CD4-positive, alpha-beta T cell (primary cell): ENCODE measurements at places on chromosomes 1 and 21.

GRCh38 chr1:15883326-15883725 lies 35.8 kb downstream of the SPEN start:
- no peak for DNase-seq

- DNase-seq = peak; percentile 26
Observed at GRCh38 chr1:38489844-38490270, 369.7 kb downstream of the RRAGC start.

- DNase-seq = no peak
Observed at GRCh38 chr1:15676688-15677661, 7.1 kb upstream of the PLEKHM2 start.

DNA sequence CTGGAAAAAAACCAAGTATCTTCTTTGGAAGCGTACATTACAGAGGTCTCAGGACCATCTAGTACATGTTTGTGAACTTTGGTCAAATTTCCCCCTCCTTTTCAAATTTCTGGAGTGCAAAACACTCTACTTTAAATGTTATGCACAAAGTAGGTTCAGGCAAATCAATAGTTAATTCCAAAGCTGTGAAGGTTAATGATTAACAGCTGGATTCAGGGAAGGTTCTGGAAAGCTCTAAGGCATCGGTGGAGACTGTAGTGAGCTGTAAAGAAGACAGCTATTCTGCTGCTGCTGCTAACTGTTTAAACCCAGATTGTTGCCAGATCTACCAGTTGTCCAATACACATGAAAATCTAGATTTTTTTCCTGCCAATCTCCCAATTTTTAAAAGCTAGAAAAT lies 70.9 kb downstream of the ELAVL4 start:
- no peak for DNase-seq

GRCh38 chr1:198932351-198932991 lies 293.6 kb downstream of the PTPRC start:
- no peak for DNase-seq

GRCh38 chr1:7410156-7410555 lies 360.9 kb upstream of the VAMP3 start:
- DNase-seq = no peak

- DNase-seq = no peak
Observed at GRCh38 chr1:89276690-89277089, 4.0 kb upstream of the GBP5 start.

DNA sequence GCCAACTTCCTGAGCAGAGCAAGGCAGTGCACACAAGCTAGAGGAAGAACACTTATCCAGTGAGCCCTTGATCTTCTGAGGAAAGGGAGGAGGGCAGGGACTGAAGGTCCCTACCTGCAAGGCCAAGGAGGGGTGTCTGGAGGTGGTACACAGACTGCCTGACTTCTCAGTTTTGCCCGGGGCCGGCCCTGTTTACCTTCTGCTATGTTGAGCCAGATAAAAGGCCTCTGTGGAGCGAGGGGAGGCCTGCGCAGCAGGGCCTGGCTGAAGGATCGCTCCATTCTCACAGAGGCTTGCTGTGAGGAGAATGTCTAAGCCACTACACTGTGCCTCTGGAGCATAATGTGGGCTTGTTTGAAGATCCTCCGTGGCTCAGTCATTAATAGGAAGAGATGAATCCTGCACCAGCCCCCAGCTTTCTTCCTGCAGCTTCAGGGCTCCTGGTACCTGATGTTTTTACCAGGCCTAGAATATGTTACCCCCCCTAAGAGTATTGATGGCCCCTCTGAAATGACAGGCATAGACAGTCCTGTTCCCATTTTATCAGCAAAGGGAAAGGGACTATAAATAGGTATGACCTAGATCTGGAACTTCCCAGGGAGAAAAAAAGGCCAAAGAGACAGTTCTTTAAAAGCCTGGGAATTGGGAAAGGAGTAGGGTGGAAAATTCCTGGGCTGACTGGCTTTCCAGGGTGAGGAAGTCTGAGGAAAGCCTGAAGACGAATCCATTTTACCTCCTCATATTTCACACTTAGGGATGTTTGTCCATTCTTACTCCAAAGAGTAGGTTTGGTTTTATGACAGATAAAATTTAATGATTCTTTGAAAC lies 4.7 kb downstream of the POGK start:
- DNase-seq = no peak

GRCh38 chr1:234724516-234725176 lies 114.7 kb upstream of the IRF2BP2 start:
- DNase-seq = peak; percentile 64

DNA sequence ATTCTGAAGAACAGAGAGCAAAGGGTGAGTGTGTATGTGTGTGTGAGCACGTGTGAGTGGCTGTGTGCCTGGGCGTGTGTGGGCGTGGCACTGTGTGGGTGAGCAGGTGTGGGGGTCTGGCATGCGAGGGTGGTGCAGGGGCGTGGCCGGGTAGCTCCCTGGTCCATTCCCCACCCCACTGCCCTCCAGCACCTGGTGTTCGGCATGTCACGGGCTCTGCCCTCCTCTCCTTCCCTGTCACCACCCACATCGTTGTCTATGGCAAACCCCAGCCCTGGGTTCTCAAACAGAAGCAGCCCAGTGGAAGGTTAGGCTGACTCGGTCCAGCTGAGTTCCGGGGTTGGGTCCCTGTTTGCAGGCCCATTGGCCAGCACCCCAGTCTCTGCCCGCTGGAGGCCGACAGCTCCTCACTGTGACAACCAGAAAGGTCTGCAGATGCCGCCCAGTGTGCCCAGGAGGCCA lies 39.8 kb downstream of the UBE2G2 start:
- DNase-seq = no peak

GRCh38 chr1:187759825-187760333 lies 931.1 kb downstream of the PLA2G4A start:
- no peak for DNase-seq

DNA sequence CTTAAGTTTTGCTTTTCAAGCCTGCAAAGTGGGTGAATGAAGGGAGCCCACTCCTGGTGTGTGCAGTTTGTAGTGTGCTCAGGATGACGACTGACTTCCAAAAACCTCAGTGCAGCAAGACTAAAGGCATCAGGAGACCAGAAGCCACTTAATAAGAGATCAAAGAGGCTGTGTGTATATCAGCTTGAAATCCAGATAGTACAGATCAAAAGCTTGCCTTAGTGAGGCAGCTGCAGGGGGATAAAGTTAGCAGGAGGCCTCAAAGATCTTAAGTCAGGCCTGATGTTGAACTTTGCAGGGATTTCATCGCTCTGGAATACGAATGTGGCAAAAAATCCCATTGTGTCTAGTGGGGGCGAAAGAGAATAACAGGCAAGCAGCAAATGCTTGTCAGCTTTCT lies 99.8 kb downstream of the PATJ start:
- no peak for DNase-seq

DNA sequence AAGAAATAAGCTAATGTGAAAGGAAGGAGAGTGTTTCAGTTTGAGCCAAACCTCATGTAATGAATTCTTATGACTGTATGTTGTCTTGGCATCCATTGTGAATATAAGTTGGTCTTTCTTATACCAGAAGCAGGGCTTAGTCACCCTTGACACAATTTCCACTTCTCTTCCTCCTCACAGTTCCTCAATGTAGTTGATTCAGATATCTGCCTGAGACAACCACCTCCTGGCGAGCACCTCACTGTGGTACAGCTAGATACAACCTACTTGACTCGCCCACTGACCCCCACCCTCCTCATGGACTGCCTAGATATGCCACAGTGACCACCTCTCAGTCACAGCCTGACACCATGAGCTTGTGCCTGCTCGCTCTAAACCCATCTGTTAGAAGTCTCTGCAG lies 45.6 kb downstream of the KYAT3 start:
- no peak for DNase-seq

DNA sequence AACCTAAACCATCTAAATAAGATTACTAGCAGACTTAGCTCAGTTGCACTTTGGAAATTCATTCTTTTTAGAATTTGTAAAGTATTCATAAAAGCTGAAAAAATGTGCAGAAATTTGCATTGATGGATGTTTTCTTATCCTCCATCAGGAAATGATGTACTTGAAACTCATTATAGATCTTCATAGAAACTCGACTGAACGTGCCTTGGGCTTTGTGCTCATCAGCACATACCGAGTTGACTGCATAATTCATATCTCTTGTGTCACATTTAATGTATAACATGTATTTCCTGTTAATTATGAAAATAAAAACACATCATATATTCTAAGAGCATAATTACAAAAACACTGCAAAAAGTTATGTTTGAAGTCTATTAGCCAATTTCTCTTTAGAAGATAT lies 290.9 kb upstream of the NR5A2 start:
- no peak for DNase-seq

DNA sequence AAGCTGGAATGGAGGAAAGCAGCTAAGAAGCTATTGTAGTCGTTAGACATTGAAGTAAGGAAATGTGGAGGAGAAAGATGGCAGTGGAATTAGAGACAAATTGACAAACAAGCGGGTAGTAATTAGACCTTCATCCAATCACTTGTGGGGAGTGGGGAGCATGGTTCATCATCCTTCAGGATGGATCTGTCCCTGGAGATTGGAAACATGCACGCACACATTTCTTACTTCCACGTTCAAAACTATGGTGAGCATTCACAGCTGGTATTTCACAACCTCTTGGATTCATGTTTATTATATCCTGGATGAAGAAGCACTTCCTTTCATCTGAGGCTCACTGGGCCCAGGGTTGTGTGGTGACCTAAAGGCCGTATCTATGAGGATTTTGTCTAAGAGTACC lies 188.1 kb downstream of the ST6GALNAC3 start:
- DNase-seq = no peak

GRCh38 chr1:24177161-24177560 lies 9.9 kb downstream of the IFNLR1 start:
- DNase-seq = no peak

GRCh38 chr1:222616525-222616924 lies 1.4 kb upstream of the MIA3 start:
- no peak for DNase-seq

GRCh38 chr1:117271959-117272358 lies 61.2 kb upstream of the VTCN1 start:
- DNase-seq = no peak

GRCh38 chr1:154869351-154870114 lies 548 bp downstream of the KCNN3 start:
- no peak for DNase-seq

DNA sequence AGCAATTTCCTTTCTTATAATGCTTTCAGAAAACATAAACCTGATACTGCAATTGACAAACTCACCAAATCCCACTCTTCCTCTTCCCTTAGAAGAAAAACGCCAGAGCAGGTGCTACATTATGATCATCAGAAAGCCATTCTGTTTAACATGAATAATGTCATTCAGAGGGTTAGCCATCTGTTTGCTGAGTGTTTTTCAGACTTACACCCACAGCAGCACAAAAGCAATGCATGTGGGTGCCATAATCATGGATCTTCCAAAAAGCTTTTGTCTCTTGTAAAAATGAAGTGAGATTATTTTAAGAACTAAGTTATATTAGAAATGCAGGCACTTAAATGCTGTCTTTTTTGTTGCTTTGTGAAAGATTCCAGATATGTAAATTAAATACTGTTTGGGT lies 204.6 kb upstream of the TMPRSS15 start:
- DNase-seq = no peak

- no peak for DNase-seq
Observed at GRCh38 chr1:9444532-9444931, 94.7 kb upstream of the SLC25A33 start.

DNA sequence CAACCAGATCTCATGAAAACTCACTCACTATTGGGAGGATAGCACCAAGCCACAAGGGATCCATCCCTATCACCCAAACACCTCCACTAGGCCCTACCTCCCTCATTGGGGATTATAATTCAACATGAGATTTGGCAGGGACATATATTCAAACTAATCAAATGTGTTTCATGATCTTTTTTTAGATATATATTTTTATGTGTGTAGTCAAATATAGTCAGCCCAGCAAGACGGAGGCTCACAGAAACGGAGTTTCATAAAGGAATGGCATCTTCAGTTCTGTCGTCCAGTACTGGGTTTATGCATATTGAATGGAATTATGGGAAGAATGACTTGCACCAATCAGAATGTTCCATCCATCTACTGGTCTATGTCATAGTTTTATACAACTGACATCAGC lies 343.3 kb upstream of the KAZN start:
- DNase-seq = no peak

DNA sequence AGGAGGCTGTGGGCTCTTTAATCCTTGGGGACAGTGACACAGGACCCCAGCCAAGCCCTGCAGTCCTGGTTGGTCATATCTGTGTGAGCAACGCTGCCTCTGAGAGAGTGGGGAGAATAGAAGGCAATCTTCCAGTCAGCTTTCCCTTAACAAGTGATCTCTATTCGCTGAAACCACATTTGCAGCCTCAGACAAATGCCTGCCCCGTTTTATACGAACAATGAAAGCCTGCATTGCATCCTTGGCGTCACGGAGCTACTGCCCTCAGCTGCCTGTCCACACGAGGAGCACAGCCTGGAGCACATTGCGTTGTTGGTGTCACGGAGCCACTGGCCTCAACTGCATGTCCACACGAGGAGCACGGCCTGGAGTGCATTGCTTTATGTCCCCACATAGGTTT lies 150.2 kb upstream of the ARHGEF16 start:
- no peak for DNase-seq

- DNase-seq = no peak
Observed at GRCh38 chr1:53655931-53656746, 82.8 kb downstream of the GLIS1 start.

DNA sequence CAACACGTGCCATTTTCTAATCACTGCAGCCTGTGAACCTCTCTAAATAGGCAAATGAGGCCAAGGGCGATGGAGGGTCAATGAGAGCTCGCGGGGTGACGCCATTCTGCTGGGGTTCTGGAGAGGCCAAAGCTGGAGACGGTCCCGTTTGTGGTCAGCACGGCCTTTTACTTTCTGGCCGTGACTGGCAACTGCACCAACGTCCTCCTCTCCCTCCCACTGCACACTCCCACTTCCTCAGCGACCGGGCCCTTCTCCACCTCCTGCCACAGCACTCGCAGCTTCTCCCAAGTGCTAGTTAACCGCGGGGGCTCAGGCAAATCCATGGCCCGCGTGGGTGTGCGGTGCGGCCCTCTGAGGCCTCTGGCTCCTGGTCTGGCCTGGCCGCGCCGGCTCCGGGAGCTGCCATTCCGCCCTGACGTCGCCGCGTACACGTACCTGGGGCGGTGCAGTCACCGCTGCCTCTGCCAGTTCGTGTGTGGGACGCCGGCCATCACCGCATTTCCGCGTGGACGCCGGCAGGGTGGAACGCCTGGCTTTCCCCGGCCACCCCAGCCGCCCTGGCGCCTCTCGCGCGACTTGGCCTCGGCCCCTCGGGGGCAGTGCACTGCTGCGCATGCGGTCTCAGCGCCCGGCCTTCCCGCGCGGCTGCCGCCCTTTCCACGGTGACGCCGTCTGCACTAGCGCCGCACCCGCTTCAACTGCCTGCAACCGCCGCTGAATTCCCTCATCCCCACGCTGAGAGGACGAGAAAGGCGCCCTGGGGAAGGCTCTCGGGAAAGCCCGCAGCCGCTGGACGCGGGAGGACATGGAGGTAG lies 18.2 kb downstream of the OR2C3 start:
- no peak for DNase-seq

GRCh38 chr1:69167876-69168275 lies 399.8 kb upstream of the LRRC7 start:
- DNase-seq = no peak

- no peak for DNase-seq
Observed at GRCh38 chr1:3968851-3969250, 68.8 kb upstream of the C1orf174 start.
